ENCODE measurements at places on chromosomes 5 and 9. TPM values are rescaled to one million over a fixed set of nuclear protein-coding genes. Genes with fewer than 3 reads are reported as not detected.
A peak's percentile ranks its signal among the peaks of the same experiment; 100 is the strongest.

DNA sequence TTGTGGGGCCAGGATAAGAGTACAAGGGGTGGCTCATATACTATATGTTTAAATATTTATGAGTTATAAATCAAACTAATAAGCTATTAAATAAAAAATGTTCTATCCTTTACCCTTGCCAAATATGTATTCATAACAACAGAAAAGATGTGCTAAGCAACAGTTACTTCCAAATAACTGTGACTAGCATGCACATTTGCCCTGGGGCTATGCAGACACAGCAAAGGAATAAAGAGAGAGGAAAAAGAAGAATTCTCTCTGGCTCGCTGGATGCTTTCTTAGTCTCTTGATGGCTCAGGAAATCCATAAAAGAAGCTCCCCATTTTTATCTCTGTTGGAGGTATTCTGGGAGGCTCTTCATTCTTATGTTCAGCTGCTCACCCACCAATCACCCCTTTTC lies 182.4 kb upstream of the ATP10B start:
- no peak for DNase-seq

DNA sequence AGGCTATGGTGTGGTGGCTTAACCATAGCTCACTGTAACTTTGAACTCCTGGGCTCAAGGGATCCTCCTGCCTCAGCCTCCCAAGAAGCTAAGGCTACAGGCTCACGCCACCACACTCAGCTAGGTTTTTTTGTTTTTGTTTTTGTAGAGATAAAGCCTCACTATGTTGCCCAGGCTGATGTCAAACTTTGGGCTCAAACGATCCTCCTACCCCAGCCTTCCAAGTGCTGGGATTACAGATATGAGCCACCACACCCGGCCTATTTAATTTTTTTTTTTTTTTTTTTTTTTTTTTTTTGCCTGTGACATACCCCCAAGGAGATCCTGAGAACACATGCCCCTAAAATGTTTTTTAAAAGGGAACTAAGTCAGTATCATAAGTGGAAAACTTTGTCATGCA lies 10.4 kb downstream of the FUBP3 start:
- DNase-seq = no peak

DNA sequence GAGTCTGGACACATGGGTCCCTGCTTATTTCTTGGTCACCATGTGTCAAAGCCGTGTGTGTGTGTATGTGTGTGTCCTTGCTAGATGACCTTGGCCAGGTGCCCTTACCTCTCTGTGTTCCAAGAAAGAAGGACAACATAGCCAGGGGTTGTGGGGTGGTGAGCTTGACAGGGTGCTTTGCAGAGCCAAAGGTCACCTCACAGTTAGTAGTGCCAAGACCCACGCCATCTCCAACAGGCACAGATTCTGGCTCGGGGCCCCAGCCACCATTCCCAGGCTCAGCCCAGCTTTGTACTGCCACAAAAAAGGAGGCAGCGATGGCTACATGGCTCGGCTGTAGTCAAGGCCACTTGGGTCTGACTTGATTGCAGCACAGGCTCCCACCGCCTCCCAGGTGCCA lies 39.5 kb downstream of the CXXC5 start:
- no peak for DNase-seq

GRCh38 chr9:131046093-131046380 lies 37.1 kb downstream of the LAMC3 start:
- no peak for DNase-seq

- DNase-seq = no peak
Observed at GRCh38 chr5:9046756-9047481, 499.0 kb downstream of the SEMA5A start.

GRCh38 chr5:74963407-74963806 lies 89.0 kb downstream of the GCNT4 start:
- DNase-seq = no peak

GRCh38 chr5:135186662-135187522 lies 152.9 kb upstream of the PITX1 start:
- DNase-seq = no peak

DNA sequence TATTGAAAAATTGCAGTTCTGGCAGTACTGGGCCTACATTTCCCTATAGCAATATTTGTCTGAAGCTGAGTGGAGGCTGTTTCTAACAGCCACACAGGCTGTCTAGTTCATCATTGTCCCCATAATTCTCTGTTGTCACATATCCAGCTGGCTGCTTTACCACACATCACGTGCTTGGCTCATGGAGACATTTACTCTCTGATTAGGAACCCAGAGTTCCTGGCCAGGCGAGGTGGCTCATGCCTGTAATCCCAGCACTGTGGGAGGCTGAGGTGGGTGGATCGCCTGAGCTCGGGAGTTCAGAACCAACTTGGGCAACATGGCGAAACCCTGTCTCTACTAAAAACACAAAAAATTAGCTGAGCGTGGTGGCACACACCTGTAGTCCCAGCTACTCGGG lies 81.4 kb downstream of the PGM5 start:
- peak; percentile 39 for DNase-seq

GRCh38 chr5:169542811-169543210 lies 40.8 kb upstream of the SPDL1 start:
- no peak for DNase-seq

DNA sequence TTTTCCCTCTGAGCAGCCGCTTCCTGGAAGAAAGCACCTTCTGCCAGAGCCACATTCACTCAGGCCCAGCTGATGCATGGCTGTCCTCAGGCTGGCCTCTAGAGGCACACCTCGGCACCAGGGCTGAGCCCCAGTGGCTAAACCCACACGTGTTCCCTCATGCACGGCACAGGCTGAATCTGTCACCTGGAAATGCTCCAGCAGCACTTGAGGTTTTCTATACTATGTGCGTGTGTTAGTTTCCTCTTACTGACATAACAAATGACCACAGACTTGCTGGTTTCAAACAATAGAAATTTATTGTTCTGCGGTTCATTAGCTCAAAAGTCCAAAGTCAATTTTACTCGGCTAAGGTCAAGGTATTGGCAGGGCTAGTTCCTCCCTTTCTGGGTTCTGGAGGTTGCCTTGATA lies 141.4 kb downstream of the LRRC70 start:
- DNase-seq = peak; percentile 21

DNA sequence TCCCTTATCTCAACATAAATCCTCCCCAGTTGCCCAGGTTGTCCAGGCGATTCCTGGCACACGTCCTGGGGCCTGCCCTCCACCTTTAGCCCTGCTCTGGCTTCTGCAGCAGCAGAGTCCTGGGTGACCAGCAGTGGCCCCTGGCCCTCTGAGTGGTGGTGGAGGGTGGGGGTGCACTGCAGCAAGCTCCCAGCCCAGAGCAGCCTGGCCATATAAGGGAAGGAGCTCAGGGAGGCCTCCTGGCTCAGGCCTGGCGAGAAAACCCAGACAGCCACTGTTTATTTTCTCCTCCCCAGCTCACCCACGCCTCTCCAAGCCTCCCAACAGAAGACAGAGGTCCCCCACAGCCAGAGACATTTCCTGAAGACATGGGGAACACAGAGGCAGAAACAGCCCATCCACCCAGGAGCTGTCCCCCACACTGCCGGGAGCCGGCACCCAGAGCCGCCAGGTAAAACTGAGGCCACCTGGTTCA lies 44.7 kb upstream of the IL17B start:
- no peak for DNase-seq

- DNase-seq = no peak
Observed at GRCh38 chr5:175814691-175815090, 56.7 kb upstream of the CPLX2 start.

DNA sequence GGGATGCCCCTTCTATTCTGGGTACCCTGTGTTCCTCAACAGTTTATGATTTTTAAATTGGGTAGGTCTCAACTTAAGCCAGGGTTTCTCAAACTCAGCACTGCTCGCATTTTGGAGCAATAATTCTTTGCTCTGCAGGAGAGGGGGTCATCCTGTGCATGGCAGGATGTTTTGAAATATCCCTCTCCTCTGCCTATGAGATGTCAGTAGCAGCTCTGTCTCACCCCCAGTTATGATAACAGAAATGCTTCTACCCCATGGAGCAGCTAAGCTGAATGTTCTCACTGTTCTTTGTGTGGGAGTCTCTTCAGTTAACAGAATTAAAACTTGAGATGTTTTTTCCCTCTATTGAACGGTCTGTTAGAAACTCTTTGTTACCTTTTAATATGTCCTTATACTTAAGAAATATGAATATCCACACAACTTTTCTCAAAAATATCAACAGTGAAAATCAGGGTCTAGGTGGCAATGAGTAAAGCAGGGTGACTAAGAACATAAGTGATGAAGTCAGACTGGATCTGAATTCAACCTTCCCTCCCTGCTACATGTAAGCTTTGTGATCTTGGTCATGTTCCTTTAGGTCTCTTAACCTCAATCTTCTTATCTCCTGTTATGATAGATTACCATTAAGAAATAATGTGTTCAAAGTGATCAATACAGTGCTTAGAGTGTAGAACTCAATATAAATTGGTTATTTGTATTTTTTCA lies 89.0 kb downstream of the CAMK4 start:
- no peak for DNase-seq

GRCh38 chr5:10734832-10735523 lies 26.1 kb downstream of the DAP start:
- no peak for DNase-seq

The HTR4 gene
- polyA plus RNA-seq = not detected

The KIF20A gene
- 16.6 TPM for polyA plus RNA-seq

The SMIM33 gene
- polyA plus RNA-seq = not detected

The CDC25C gene
- polyA plus RNA-seq = 4.5 TPM

The TAS2R1 gene
- polyA plus RNA-seq = 0.15 TPM

The PCDHB2 gene
- 5.1 TPM for polyA plus RNA-seq

Data from muscle of arm (tissue), 14 donors.